ENCODE measurements at places on chromosomes 4 and X.

GRCh38 chr4:29861307-29861706 is 858.9 kb upstream of the PCDH7 start:
- DNase-seq = peak; percentile 7

DNA sequence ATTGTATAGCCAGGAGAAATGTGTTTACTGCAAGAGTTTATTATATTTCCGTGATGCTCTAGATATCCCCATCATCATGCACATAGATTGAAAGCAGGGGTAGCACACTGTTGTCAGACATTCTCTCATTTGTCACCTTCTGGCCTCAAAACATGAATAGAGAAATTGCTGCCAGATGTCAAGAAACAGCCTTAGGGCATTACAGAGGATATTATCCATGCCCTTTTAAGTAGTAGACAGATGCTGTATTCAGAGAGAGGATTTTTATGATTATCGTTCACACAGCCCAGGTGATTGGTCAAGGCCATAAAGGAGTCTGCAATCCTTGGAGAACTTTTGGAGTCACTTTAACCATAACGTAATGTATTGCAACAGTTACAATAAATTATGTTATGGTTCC is 1961.5 kb upstream of the TENM3 start:
- DNase-seq = no peak

DNA sequence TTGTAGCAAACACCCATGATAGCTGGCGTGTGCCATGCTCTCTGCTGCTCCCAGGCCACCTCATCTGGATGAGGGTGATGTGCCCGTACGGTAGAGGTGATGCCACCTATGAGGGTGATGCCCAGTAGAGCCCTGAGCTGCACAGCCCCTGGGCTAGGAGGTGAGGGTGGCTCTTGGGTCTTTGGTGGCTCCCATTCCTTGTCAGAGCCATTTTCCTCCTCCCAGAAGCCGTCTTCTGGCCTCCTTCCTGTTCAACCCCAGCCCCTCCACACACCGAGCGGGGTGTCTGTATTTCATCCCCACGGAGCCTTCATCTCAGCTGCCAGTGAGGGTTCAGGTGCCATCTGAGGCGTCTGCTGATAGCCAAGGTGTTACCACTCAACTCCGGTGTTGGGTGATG is 12.0 kb upstream of the TNIP2 start:
- DNase-seq = no peak

DNA sequence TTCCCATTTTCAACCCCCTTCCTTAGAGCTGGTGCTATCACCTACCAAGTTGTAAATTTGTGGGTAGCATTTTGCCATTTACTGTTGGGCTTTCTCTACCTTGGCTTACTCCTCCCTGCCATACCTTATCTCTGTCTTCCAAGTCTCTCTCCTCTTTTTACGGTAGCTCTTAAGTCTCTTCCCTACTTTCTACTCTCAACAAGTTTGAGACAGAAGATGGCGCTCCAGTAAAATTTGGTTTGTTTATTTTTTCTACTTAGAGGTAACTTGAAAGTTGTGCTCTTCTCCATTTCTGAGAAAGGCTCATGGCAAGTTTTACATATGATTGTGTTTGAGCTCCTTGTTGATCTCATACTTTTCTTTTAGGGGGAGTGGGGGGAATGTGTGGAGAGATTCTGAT is 1508.1 kb downstream of the TECRL start:
- no peak for DNase-seq

DNA sequence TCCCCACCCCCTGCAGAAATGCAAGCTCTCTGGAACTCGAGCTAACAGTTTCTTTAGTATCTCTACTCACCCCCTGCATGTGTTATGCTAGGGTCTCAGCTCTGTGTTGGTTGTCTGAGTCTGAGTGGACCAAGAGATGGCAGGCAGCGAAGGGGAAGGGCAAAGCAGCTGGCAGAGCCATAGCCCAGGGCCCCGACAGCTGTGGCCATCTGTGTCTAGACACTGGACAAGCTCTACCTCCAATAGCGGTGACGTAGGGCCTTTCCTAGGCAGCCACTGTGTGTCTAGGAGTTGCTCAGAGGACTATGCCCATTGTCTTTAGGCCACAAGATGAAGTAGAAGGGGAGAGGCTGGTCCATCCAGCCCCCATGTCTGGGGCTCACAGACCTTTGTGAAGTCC is 79.2 kb downstream of the EFNB1 start:
- no peak for DNase-seq

- peak; percentile 5 for DNase-seq
Observed at GRCh38 chr4:109155682-109156283, 146.7 kb downstream of the COL25A1 start.

GRCh38 chr4:100848841-100849240 is 331.0 kb upstream of the EMCN start:
- no peak for DNase-seq

GRCh38 chr4:63049726-63050125 is 1359.5 kb downstream of the TECRL start:
- DNase-seq = no peak

DNA sequence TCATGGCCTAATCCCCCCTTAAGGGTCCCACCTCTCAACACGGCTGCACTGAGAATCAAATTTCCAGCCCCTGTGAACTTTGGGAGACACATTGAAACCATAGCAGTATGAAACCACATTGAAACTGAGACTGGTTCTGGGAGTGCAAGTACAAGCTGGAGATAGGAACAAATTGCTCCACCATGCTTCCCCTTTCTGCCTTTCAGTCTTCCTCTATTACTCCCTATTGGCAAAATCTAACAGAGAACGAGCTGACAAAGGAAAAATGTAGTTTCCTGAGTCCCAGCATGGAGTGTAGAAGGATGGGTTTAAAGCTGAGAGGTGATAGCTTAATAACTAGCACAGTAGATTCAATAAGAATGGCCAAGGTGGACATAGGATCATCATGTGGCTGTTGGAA is 161.7 kb upstream of the RPL34 start:
- no peak for DNase-seq

- DNase-seq = no peak
Observed at GRCh38 chrX:21276736-21277433, 97.3 kb upstream of the CNKSR2 start.

DNA sequence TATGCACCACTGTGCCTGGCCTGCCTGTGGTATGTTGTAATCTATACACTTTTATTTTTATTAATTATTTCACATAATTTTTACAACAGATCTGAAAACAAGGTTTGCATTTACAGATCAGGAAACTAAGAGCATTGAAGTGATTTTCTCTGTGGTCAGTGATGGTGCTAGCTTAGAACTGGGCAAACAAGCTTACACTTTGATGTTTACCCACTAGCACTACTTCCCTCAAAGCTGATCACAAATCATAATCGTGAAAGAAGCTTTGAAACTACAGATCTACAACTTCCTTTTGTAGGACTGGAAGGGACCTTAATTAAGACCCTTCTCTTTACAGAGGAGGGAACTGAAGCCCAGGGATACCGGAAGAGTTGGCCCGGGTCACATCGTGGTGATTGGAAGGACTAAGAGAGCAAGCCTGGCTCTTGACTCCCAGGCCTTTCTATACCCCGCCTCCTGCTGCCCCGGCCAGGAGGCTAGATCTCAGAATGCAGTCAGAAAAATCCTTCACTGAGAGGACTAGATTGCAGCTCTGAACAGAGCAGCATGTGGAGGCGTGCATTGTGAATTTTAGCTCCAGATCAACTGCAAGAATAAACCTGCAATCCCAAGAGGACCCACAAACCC is 93.7 kb upstream of the ZNF827 start:
- DNase-seq = no peak

DNA sequence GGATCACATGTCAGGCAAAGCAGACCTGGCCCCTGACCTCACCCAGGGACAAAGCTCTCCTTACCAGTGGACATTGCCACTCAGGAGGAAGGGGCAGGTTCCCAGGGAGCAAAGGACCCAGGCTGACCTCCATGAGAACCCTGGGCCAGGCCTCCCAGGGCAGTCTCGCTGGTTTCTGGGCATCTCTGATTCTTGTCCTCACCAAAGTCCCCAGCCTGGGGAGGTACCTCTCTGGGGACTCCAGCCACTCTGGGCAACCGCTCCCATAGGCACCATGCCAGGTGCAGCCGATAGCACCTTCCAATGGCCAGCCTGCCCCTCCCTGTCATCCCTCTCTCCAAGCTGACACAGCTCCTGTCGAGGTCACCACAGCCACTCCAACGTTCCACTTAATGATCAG is 7.9 kb downstream of the EVC2 start:
- no peak for DNase-seq

DNA sequence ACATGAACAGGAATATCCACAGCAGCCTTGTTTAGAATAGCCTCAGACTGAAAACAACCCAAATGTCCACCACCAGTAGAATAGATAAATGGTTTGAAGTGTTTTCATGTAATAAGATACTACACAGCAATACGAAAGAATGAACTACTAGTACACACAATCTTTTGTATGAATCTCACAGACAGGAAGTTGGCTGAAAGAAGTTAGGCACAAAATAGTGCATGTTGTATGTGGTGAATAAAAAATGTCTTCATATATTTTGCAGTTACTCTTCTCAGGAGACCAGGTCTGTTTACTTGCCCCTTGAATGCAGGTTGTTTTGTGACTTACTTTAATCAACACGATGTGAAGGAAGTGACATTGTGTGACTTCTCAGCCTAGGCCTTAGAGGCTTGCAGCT is 75.9 kb upstream of the LEF1 start:
- DNase-seq = no peak

GRCh38 chrX:71301195-71301924 is at the start of gene ITGB1BP2:
ITGB1BP2 (plus strand) TSS chrX:71301750; CDS start chrX:71301807, 57 bp downstream.
- DNase-seq = no peak

DNA sequence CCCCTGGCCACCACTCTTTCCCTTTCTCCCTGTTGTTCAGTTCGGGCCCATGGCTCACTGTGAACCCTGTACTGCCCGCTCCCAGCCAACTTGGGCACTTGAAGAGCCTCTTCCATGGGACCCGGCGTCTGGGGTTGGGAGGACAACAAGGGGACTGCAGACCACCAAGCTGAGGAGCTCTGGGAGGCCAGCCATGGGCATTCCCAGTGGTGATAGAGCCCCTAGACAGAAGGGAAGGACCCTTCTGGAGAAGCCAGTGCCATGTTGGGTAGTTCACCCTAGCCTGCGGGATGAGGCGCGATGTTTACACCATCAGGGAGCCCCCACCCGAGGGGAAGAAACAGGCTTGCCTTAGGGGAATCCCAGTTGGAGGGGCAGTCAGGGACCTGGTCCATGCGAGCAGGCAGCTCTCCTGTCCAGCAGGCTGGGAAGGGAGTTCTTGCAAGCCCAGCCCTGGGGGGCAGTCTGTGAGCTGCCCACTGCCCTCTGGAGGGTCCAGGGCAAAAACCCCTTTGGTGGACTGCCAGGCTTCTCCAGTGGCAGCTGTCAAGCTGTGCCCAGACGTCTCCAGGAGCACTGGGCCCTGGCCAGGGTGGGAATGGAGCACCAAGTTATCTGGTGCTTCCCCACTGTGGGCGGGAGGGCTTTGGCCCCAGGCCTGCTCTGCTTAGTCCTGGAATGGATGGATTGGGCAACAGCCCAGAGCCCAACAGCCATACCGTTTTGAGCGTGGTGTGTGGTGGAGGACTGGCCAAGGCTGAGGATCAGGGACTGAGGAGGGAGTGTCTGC is 23.7 kb upstream of the UBA1 start:
- DNase-seq = peak; percentile 29

DNA sequence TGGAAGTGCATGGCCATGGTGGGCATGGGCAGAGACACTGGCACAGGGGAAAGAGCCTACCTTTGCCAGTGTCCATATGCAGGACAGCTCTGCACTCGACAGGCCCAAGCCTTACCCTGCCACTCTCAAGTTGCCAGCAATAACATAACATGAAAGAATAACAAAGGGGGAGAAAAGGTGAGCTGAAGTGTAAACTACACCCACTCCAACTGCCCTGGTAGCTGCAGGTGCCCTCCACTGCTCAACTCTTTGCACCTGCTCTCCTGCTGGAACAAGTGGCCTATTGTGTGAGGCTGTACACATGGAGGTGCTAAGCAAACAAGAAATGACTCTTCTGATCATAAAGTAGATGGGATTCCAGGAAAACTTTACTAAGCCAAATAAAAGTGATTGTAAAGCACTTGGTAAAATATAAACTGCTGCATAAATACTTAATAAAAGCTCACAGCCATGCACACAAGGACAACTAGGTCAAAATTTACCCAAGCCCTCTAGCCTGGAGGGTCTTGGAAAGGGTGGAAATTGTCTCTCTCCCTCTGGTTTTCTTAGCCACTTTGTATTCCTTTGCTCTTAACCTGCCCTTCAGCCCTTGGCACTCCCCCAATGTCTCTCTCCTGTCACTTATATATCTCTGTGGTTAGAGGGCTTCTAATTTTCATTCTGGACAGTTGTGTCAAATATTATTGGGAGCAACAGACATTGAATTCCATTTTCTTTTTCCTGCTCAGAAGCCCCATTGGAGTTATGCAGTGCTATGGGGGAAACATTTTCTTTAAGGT is 261.2 kb upstream of the GPC4 start:
- DNase-seq = no peak

GRCh38 chrX:43557792-43558191 is 98.3 kb upstream of the MAOA start:
- DNase-seq = peak; percentile 57

- peak; percentile 45 for DNase-seq
Observed at GRCh38 chr4:114040319-114041116, 61.1 kb upstream of the ARSJ start.

DNA sequence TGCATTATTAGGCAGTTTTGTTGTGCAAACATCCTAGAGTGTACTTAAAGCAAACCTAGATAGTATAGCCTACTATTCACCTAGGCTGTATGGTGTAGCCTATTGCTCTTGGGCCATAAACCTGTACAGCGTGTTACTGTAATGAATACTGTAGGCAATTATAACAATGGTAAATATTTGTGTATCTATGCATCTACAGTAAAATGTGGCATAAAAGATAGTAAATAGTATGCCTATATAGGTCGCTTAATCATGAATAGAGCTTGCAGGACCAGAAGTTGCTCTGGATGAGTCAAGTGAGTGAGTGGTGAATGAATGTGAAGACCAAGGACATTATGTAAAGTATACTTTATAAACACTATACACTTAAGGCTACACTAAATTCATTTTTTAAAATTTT is 16.6 kb downstream of the USO1 start:
- DNase-seq = no peak

DNA sequence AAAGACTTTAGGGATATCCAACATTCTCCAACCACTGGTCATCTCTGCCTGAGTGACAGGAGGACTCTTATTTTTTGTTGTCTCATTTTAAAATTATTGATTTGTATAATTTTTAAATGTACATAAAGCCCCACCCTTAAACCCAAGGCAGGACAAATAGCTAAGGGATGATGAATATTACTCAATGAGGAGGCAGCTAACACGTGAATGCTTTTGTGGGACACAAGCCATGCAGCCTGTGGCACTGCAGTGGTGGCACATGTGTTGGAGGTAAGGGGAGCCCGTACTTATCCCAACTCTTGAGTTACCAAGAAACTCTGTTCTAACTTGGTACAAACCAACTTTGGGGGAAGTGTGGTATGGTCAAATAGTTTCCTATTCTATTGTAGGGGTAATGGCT is 19.5 kb downstream of the MID1IP1 start:
- no peak for DNase-seq

DNA sequence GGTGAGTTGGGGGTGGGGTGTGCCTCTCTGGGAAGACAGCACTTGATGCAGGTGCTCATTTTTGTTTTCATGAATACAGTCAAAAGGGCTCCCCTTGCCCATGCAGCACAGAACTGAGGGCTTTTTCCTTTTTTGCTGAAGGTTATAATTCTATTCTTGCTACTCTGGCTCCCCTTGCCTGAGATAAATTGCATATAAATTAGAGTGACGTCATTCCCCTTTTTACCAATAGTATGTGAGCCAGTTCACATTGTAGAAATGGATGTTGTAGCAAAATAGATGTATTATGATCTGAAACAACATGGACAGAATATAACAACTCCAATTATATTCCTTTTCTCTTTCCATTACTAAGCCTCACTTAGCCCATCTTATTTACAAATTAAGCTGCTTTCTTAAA is 28.4 kb downstream of the CXorf58 start:
- no peak for DNase-seq
